Motor neuron (in vitro differentiated cells): ENCODE measurements at places on chromosomes 1 and 21. TPM values are rescaled to one million over a fixed set of nuclear protein-coding genes. Genes with fewer than 3 reads are reported as not detected.

- no peak for ATAC-seq
Observed at GRCh38 chr21:42737951-42738590, 84.7 kb downstream of the PDE9A start.

- peak; percentile 26 for ATAC-seq
Observed at GRCh38 chr1:1616045-1616790, 918 bp downstream of the MIB2 start.

GRCh38 chr1:41735139-41735538 lies 183.6 kb downstream of the HIVEP3 start:
- no peak for ATAC-seq

DNA sequence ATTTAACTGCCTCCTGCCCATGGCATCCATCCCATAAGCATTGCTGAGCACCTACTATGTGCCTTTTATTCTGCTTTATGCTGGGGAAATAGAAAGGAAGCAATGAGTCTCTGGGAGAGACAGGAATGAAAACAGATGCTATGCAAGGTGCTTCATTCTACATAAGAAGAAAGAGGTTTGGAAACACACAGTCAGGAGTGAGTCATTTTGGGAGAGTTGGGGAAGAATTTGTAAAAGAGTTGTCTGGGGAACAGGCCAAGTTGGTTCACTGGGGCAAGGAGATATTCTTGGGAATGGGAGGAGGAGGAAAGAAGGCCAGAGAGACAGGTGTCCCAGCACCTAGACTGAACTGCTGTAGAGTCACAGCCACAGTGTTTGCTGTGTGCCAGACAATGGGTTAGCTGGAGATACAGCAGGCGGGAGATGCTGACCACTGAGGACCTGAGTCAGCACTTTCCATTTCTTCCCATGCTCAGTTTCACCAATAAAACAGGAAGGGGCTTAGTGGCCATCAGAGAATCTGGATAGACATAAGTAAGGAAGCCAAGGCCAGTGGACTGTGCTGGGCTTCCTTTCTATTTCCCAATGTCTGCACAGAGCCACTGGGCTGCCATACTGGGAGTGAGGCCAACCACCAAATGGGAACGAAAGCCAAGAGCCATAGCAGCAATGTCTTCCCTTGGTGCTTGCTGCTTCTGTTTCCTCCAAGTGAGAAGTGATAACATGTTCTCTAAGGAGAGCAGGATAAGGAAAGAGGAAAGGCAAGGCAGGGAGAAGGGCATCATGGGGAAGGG lies 187.7 kb upstream of the USP24 start:
- ATAC-seq: no peak

DNA sequence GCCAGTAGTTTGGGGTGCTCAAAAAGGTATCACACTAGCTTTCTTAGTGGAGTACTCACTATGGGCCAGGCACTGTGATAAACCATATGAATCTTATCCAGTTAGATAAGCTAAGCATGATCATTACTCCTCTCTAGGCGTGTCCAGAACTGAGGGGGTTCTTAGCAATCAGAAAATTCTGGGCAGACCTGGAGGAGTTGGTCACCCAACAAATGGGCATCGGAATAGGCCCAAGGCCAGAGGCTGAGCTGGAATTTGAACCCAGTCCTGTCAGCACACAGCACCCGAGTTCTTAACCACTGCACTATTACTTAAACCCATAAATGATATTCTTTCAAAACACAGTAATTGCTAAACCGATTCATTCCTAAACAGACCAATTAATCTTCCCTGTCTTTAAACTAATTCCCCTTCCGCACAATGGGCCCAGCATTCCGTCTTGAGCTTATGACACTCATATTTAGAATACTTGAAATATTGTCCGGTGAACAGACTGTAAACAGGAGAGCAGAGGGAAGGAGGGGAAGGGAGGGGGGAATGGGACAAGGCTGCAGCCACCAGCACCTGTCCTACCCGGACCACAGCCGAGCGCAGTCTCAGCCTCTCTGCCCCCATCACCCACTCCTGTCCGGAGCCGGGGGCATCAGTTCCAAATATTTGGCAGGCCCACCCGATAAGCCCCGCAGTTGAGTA lies 113.0 kb upstream of the GADD45A start:
- no peak for ATAC-seq

DNA sequence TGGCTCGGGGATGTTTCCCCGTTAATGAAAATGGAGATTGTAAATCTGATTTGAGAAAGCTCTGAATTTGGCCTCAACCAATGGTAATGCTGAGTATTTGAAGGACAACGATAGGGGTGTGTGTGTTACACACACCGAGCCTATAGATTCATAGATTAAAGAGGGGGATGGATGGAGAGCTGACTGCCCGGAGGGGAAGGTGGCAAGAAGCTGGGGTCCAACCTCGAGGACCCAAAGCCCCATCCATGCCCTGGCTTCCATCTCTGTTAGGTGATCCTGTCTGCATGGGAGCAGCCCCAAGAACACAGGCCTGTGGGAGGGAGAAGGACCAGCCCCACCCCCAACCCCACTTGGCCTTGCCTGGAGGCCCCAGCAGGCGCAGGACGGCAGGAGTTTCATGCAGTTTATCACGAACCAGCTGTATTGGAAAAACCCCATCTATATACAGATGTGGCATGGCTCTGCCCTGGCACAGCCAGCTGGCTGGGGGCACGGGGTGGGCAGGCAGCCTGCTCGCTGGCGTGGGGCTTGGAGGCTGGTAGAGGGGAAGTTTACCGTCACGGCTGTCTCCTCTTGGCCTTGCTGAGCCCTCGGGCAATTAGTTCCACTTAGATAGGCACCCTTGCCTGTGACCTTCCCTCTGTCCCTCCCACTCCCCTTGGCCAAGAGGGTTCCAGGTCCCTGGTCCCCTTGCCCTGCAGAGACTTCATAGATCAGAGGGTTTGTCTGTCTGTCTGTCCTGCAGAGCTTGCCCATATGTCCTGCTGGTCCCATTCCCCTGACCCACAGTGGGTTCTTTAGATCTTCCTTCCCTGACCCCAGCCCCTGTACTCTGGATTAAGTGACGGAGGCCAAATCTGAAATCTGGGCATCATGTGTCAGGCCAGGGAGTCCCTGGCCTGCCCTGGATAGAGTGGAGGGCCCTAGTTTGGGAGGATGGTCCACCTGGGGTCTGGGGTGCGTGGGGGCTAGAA lies 3.0 kb downstream of the HSPB7 start:
- no peak for ATAC-seq

DNA sequence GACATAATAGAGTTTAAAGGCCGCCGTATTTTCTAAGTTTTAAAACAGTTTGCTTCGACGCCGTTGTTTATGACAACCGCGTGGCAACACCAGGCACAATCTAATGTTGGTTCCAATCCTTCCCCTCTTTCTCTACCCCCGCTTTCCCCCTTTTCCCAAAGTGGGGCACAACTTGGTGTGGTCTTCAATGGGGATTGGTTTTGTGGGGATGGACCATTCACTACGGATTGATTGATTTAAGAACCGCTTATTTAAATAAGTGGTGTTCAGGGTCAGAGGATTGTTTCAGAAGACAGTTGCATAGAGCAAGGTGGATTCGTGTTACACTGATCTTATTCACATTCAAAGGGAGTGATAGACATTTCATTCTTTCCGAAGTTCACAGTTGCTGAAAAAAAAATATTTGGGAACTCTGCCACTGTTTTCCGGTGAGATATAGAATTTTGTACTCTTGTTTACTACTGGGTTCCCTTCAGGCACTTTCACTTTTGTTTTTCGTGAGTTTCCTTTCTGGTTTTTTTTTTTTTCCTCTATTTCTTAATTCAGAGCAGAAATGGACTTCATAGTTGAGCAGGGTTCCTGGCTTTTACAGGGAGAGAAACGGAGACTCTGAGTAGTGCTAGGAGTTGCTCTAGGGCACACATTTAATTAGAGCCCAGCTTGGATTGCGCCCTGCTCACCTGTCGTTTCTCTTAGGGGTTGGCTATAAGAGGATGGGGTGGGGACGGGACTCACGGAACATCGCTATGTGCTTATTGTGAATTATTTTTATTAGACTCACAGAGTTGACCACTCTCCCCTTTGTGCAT lies 79.6 kb upstream of the AK4 start:
- no peak for ATAC-seq

DNA sequence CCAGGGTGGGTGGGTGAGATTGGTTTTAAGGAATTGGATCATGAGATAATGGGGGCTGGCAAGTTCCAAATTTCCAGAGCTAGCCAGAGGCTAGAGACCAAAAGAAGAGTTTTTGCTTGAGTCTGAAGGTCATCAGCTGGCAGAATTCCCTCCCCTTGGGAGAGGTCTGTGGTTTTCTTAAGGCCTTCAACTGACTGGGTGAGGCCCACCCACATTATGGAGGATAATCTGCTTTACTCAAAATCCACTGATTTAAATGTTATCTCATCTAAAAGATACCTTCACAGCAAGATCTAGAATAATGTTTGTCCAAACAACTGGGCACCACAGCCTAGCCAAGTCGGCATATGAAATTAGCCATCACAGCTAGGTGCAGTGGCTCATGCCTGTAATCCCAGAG lies 156.4 kb downstream of the URB2 start:
- no peak for ATAC-seq

DNA sequence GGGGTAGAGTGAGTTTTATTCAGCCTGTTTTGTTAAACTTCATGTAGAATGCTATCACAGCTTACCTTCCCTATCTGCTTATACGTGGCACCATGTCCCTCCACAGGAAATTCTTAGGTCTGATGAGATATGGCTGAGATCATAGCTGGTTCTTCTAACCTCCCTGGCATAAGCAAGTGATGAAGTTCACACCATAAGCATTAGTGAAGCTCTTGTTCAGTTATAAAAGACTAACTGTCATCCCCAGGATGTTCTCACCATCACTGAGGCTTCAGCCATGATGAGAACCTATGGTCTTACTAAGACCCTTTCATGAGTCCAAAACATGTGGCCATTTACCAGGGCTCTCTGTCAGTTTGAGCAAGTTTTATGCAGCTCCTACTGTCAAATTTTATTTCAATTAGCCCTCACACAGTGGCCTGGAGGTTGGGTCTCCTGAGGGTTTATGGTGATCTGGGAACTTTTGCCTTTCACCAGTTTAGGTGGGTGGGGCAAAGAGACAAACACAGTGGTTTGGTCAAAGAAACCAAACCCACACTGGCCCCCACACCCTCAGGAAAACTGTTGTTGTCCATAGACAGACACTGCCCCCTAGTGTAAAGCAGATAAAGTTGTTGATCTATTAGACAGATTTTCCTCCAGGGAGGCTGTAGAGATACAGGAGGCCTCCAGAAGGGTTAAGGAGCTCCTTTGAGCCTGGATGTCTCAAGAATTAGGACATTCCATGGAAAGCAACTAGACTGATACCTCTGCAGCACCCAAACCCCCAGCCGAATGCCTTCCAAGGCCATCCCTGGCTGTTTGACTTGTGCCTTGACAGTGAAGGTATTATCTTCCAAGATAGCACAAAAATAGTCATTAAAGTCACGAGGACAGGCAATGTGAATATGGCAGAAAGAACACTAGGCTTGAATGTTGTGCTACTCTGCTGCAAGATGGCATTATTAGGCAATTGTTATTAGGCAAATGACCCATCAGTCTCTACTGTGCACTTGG lies 5.0 kb downstream of the SLC22A15 start:
- ATAC-seq: no peak

- peak; percentile 7 for ATAC-seq
Observed at GRCh38 chr1:37035796-37036666, 1.7 kb upstream of the GRIK3 start.

DNA sequence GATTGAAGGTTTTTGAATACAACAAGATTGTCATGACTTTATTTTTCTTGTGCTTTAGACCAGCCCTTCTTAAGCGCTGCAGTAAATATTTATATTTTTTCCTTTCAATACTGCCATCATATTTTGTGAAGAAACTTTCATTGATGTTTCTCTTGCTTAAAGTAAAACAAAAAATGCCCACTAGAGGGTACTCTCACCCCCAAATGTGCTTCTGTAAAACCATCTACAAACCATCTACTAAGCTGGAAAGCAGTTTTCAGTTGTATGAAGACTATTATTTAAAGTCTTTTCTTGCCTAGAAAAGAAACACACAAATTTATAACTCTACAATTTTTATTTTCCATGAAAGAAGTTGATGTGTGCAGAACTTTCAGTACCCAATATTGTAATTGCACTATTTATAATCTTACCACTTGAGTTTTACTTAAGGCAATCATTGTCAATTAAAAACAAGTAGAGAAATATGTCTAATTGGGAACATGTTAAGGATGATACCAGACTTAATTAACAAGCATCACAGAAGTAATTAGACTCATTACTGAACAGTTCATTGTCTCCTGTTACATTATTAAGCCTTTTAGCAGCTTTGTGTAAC lies 10.7 kb downstream of the LEPR start:
- peak; percentile 45 for ATAC-seq

GRCh38 chr1:109762821-109763645 lies 690 bp downstream of the EPS8L3 start:
- ATAC-seq: peak; percentile 41

GRCh38 chr1:41758500-41758899 lies 160.2 kb downstream of the HIVEP3 start:
- ATAC-seq: no peak

- no peak for ATAC-seq
Observed at GRCh38 chr1:8822373-8823294, 5.2 kb upstream of the RERE start.

DNA sequence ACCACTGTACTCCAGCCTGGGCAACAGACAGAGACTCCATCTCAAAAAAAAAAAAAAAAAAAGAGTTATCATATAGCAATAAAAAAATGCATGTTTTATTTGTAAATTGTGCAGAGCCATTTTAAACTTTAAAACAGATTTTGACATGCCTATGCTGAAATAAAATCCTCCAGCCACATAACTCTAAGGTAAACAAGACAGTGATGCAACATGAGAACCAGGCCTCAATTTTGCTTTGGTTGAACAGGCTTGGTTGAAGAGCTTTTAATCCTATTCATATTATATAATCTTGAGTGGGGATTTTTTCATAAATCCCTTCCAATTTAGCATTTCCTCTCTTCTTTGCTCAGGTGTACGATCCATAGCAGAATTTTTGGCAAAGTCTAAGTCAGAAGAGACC lies 26.1 kb downstream of the ARMH1 start:
- ATAC-seq: no peak

The OR2T35 gene
- not detected in 2 replicates for total RNA-seq

The DCST2 gene
- 0.32 TPM in 1 of 2 replicates, not detected in the other for total RNA-seq

The TAS1R1 gene
- 0.41 TPM in 1 of 2 replicates, not detected in the other for total RNA-seq

The NBPF1 gene
- total RNA-seq: 73.3 and 79.0 TPM in 2 replicates

The DISP3 gene
- 0.45 and 0.86 TPM in 2 replicates for total RNA-seq
